ENCODE measurements at places on chromosomes 13 and 19.

DNA sequence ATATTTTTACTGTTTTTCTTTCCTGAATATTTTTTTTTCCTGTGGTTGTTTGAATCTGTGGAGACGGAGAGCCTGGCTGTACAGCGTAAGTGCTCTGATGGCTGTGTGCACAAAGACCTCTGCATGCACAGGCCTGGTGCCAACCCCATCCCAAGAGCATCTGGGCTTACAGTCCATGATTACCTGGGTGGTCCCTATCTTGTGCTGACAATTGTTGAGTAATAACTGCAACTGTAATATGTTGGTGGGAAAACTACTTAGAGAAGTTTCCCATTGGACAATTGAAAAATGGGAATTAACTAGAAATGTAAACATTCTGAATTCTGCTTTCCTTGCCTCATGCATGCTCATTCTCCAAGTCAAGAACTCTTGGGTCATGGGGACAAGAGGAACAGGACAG, 268.7 kb downstream of the SHISA2 start:
- no peak for DNase-seq

GRCh38 chr19:38425810-38426466, at the start of gene RASGRP4:
Gene RASGRP4, minus strand, starts transcription at chr19:38426219. Its CDS starts 128 bp downstream, at chr19:38426091.
- peak; percentile 9 for DNase-seq

GRCh38 chr13:114213980-114214379, 20.7 kb upstream of the CDC16 start:
- DNase-seq = no peak

DNA sequence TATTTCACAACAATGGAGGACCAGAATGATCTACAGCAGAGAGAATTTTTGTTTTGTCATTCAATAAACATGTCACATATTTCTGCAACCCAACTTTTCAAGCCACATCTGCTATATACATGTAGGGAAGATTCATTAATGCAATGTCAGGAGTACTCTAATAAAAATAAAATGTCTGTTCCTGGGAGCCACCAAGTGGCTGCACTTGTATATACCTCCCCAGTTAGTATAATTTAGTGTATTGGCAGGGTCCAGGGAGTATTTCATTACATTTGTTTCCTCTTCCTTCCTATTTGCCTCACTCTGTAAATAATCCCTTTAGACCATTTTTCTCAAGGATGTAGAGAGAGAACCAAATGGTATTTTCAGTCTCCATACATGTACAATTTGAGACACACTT, 1169.0 kb downstream of the DIAPH3 start:
- DNase-seq = no peak

DNA sequence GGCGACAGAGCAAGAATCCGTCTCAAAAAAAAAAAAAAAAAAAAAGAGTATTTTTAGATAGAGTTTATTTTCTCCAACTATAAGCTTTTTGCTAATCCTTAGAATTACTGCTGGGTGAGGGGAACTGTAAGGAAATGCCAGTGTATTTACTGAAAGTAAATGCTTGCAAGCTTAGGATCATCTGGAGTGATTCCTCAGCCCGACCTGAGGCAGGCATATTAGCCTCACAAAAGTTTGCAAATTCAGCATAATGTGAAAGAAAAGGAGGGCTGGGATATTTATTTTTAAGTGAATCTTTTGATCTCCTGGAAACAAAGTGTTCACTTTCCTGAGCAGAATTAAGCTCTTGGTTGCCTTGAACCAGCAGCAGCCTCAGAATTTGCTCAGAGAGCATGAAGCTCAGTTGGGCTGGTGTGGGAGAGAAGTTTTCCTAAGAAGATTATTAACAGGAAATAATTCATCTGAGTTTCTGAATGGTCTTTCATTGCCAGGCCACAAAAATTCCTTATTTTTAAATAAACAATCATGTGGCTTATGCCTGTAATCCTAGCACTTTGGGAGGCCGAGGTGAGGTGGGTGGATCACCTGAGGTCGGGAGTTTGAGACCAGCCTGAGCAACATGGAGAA, 24.7 kb upstream of the SPATA13 start:
- DNase-seq = no peak

GRCh38 chr19:18468517-18468916, 30.6 kb upstream of the ISYNA1 start:
- DNase-seq = no peak

DNA sequence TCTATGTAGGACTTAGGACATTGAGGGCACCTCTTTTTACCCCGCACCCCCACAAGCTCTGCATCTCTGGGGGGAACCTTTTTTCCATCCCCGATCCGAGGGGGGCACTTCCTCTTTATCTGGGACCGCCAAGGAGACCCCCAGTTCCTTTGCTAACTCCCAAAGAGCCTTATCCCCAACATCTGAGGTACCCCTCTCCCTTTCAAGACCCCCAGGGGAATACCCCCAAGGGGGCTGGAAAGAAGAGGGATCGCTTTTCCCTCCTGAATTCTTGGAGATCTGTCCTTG, 1.1 kb downstream of the TNFSF9 start:
- no peak for DNase-seq

DNA sequence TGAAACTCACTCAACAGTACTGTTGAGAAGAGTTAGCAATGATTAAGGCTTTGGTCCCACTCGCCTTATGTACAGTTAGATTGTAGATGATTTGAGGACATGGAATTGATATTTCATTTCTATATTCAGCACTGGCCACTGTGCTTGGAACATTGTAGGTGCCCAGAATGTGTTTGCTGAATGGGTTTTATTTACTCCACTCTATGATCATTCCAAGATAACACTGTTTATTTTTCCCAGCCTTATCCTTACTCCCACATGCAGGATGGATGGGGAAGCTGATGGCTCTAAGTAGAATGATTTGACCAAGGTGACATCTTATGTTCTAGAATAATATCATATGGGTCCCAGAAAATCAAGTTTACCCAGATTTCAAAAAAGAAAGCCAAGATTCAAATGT, 124.6 kb upstream of the RXFP2 start:
- no peak for DNase-seq

GRCh38 chr19:58516964-58517833, 2.4 kb downstream of the ZBTB45 start:
- DNase-seq = no peak

DNA sequence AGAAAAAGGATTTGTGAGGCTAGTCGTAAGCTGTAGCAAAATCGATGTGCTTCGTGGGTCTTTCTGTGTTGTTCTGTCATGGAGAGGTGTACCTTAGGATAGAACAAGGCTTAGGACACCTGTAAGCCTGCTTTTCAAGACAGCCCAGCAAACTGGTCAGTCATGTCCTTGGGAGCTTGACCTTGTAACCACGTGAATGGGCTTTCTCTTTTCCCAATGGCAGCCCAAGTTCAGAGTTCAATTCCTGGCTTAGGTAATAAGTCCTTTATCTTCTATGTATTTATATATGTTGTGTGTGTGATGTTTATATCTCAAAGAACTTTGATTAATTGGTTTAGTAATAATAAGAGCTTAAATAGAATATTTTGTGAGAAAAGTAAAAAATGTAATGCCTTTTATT, 112.9 kb downstream of the TNFRSF19 start:
- no peak for DNase-seq

DNA sequence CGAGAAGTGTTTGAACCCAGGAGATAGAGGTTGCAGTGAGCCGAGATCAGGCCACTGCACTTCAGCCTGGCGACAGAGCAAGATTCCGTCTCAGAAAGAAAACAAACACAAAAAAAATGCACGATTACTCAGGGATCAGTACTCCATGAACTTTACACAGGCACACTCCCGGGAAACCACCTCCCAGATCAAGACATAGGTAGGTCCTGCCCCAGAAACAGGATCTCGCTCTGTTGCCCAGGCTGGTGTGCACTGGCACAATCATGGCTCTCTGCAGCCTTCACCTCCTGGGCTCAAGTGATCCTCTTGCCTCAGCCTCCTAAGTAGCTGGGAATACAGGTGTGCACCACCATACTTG, 11.2 kb downstream of the VASP start:
- DNase-seq = no peak
